ENCODE measurements at places on chromosomes 4 and X.
A peak's percentile ranks its signal among the peaks of the same experiment; 100 is the strongest.

DNA sequence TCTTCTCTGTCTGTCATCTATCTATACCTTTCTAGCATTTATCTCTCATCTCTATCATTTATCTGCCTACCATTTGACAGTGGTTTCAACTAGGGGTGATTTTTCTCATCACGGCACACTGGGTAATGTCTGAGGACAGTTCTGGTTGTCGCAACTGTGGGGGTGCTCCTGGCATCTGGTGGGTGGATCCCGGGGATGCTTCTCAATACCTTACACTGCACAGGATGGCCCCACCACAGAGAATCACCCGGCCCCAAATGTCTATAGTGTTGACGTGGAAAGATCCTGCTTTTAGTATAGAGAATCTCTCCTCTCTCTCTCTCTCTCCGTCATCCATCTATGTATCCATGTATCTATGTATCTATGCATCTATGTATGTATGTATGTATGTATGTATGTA is 7.2 kb downstream of the P2RY8 start:
- no peak for DNase-seq

DNA sequence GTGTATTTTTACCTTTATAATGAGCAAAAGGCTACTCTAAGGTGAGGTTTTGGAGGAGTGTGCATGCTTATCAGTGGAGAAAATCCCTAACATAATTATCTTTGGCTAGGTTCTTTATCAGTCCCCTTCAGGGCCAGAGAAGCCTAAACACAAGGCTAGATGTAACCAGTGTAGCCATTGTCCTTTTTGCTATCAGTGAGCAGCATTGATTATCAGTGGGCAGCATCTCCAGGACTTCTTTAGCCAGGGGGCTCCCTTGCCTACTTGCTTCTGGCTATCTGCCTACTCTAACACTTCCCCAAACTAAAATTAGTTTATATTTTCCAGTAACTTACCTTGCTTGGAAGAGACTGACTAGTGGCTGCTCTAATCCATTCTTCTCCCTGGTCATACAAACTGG is 595.6 kb downstream of the TRAM1L1 start:
- no peak for DNase-seq

GRCh38 chr4:151641167-151641566 is 119.6 kb downstream of the GATB start:
- DNase-seq, result no peak

GRCh38 chrX:53073115-53073586 is 9.0 kb upstream of the TSPYL2 start:
- DNase-seq, result no peak

- no peak for DNase-seq
These were observed 600.5 kb upstream of the GRIA3 start for GRCh38 chrX:122583551-122583950.

DNA sequence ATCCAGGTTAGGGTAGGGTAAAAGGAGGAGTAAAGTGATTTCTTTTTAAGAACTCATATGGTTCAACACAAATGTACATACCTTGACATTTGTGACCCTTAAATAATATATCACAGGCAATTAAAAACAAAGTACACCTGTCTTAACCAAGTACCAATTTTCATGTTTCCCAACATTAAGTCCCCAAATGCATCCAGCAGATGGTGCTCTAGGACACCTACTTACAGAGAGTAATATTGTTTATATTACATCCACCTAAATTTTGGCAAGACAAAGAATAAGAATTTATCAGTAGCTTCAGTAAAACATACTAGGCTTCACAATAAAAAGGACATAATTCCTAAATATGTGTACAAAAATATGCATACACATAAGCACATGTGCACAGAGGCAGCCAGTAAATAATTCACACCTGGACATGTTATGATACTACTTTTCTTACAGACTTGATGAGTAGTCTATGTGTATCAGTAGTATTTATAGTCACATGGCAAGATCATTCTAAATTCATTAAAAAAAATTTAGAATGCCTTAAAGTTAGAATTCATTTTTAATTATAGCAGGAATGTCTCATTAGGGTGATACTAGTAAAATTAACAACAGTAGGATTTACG is 219.7 kb downstream of the DCLK2 start:
- DNase-seq, result no peak

GRCh38 chrX:141791856-141792255 is 46.3 kb upstream of the MAGEC3 start:
- DNase-seq, result no peak

DNA sequence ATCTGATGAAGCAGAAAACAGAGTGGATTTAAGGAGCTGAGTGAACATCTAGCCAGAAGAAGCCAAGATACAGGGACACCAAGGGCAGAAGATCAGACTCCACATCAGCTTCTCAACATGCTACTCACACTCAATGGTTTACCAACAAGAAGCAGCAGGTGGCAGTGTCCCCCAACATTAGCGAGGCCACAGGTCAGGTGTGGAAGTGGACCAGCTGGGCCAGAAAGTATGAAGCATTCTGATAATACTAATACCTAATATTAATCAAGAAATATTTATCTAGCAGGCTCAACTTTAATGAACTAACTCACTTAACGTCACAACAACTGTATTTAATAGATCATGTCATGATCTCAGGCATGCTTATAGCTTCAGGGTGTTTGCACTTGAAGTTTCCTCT is 73.4 kb upstream of the TTC29 start:
- DNase-seq, result no peak

DNA sequence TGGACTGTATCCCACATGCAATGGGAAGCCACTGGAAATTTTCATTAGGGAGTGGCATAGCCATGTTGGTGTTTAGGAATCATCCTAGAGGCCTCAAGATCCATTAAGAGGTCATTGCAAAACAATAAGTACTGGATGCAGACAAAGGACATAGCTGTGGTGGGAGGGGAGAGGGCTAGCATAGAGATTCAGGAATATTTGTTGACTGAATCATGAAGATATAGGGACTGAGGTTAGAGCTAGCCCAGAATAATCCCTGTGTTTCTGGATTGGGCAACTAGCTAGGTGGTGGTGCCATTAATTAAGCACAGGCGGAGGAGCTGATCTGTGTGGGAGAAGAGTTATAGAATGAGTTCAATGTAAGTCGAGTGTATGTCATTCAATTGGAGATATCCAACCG is 135.0 kb downstream of the RAB28 start:
- DNase-seq, result no peak

GRCh38 chr4:145939441-145939750 is 773 bp upstream of the ZNF827 start:
- no peak for DNase-seq

DNA sequence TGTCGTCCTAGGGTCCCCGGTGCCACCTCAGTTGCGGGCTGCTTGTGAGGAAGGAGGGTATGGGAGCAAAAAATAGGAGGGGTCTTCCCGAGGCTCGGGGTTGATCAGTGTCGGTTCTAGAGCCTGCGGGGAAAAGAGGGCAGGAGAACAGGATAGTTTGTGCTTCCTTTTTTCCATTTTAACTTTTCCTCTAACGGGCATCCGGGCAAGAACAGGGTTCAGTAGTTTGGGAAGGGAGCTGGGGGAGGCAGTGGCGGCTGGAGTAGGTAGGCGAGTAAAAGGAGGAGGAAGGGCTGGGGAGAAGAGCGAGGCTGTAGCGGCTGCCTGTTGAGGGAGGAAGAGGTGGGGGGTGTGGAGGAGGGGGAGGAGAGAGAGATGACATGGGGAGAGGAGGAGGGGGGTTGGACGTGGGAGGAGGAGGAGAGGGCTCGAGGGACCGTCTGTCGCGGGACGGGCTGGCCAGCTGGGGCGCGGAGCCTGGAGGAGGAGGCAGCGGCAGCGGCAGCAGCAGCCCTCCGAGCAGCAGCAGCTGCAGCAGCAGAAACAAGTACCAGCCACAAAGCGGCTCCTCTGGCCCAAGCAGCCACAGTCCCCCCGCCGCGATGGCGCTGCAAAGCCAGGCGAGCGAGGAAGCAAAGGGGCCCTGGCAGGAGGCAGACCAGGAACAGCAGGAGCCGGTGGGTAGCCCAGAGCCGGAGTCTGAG is at the start of gene SLC16A2:
SLC16A2 (plus strand) TSS at position 458 of the 704 bp plus-strand sequence; CDS start at position 603, 145 bp downstream.
- DNase-seq, result peak; percentile 5

DNA sequence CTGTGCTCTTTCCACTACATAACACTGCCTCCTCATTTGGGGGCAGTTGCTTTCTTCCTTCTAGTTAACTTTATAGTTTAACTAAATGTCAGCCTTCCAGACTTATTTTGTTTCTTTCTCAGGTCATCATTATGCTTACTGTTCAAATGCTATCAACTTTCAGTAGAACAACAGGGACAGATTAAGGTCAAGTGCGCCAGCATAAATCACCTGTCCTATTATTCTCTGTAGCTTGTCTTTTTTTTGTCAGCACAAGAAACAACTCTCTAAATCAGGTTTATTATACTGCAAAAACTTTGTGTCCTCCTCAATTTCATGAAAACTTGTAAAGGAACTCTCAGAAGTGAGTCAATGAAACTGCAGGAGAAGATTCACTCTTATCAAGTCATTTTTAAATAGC is 19.6 kb downstream of the SPANXA2 start:
- no peak for DNase-seq

DNA sequence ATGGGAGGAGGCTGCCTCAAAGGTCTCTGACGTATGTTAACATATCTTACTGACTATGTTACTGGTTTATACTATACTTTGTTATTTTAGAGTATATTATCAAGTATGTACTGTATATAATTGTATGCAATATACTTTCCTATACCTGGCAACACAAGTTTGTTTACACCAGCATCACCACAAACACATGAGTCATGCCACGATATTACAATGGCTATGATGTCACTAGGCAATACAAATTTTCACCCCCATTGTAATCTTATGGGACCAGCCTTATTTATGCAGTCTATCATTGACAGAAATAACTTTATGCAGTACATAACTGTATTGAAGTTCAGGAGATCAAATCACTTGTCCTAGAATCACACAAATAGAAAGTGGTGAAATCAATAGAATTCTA is 329.9 kb upstream of the SLC7A11 start:
- no peak for DNase-seq

DNA sequence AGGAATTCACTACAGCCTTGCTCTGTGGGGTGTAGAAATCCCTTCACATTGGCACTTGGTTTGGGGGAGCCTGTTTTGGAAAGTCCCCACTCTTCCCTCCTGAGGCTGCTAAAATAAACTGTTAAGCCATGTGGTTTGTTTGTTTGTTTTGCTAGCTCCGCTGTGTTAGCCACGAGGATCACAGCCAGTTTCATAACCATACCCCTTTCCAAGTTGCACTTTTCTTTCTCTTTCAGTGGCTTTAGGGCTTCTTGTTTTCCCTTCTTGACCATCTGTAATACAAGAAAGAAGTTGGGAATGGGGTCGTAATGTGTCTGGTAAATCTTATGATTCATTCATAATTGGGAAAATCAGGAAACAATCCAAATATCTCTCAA is 24.8 kb upstream of the UXT start:
- DNase-seq, result no peak

DNA sequence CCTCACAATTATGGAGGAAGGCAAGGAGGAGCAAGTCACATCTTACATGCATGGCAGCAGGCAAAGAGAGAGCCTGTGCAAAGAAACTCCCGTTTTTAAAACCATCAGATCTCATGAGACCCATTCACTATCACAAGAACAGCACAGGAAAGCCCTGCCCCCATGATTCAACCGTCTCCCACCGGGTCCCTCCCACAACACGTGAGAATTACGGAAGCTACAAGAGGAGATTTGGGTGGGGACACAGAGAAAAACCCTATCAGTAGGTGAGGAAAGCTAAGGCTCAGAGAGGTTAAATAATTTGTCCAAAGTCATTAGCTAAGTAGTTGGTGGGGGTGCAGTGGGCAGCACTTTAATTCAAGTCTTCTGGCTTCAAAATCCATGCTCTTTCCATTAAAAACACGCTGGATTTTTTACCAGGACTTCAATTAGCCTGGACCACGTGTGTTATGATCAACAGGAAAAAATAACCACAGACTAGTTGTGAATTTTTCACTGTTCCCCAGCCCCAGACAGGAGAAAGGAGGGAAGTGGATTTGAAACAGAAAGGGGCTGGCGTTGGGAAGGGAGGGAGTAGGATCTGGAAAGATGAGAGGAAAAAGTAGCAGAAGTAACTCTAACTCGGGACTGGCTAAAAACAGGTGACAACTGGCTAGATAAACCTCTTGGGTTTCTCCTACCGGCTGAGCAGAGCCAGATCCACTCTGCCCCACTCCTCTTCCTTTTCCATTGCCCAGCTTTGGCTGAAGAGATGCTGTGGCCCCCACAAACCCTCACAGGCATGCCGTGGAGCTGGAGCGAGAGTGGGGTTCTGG is 986 bp downstream of the MTMR8 start:
- no peak for DNase-seq

DNA sequence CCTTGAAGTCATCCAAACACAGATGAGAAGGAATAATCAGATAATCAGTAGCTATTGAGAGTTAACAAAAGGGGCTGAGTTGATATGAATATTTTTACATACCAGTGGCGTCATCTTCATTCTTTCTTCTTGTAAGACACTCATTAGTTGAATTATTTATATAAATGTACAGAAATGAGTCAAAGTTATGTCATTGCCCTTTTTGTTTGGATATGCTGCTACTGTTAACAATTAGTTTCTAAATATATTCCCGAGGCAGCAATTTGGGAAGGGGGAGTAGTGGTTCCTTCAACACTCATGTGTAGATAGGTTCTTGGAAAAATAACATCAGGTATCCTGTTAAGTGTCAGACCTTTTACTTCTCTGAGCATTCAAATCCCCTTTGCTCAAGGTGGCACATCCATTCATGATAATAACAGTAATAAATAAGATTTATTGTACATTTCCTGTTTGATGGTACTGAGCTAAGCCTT is 436.6 kb downstream of the SPRY1 start:
- DNase-seq, result no peak

DNA sequence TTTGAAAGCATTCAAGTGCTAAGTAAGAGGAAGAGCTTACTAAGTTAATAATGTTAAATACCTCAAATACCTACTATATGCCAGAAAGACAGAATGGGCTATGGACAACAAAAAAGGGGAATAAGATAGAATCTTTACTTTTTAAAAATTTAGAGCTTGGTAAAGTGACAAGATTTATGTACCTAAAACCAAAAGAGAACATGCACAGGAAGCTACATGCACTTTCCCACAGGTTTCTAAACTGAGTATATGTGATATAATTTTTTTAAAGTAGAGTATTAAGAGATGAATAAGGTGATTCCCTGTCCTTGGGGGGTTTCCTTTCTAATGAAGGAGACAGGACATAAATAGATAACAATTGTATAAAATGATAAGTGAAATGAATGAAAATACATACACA is 30.7 kb downstream of the SLC4A4 start:
- no peak for DNase-seq

GRCh38 chrX:19121898-19122640 is at the start of gene ADGRG2:
ADGRG2 (minus strand) TSS chrX:19122468; CDS start chrX:19068834, 53,634 bp downstream.
- no peak for DNase-seq

DNA sequence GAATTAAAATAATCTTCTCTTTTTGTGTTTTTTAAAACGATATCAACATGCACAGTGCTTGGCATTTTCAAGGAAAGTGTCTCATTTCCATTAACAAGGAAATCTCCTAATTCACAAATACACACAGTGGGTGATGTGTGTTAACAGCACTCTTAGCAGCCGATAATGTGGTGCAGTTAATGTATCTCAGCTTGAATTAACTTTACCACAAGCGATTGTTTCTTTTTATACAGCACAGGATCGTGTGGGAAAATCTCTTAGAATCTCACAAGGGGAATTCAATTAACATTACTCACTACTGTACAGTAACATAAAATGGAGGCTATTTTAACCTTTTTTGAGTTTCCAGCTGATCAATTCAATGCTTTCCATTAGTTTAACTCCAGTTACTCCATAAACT is 1841.9 kb downstream of the STIM2 start:
- no peak for DNase-seq

- DNase-seq, result no peak
These were observed 31.2 kb upstream of the LRPAP1 start for GRCh38 chr4:3563403-3563802.
